ENCODE measurements at places on chromosomes 5 and 9.

GRCh38 chr5:139763930-139764791 is 31.4 kb upstream of the PSD2 start:
- DNase-seq = no peak

GRCh38 chr9:73133921-73134407 is 17.7 kb upstream of the ANXA1 start:
- DNase-seq = no peak

DNA sequence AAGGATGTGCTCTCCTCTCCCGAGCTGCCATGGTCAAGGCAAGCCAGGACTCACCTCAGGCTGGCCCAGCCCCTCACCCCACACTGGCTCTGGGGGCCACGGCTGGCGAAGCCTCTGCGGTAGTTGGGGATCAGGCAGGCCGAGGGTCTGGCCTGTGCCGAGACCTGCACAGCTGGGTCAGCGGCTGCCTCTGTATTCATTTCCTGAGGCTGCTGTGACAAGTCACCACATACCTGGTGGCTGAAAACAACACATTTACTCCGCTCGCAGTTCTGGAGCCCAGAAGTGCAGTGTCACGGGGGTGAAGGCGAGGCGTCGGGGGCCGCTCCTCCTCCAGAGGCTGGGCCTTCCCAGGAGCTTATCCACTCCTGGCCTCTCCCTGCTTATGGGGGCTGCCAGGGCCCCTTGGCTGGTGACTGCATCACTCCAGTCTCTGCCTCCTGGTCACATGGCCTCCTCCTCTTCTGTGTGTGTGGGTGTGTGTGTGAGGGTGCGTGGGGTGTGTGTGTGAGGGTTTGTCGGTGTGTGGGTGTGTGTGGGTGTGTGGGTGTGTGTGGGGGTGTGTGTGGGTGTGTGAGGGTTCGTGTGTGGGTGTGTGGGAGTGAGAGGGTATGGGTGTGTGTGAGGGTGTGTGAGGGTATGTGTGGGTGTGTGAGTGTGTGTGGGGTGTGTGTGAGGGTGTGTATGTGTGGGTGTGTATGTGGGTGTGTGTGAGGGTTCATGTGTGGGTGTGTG is 3.2 kb upstream of the SCGB3A1 start:
- DNase-seq = no peak

DNA sequence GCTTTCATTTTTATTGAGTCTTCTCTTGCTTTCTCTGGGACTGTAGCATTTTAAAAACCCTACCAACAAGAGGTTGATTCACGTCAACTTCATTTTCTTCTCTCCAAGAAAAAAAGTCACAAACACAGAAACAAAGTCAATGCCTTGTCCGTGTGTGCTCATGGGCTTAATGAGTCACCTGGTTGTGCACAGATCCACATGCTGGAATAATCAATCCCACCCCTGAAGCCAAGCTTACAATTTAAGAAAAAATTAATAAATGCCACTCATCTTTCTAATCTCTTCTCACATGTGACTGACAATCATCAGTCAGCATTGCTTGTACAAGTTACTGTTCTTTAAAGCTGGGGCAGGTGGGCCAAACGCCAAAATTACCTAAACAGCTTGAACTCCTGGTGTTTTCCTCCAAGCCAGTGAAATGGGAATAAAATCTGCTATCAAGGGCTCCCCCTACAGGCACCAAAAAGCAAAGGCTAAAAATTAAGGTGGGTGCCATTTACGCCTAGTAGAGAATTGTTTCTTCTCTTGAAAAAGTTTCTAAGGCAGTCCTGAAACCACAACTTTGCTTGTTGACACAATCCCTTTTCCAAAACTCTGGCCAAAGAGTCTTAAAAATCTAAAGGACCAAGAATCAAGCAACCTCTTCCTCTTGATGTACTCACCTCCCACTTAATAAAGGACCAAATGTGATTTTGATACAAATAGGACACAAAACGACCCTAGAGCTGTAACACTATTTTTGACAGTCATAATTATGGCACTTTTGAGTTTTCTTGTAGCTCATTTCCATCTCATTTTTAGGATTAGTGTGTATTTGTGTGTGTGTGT is 21.3 kb downstream of the TRMO start:
- no peak for DNase-seq

GRCh38 chr5:112649882-112650281 is 87.8 kb upstream of the APC start:
- no peak for DNase-seq

- no peak for DNase-seq
These were observed 25.0 kb upstream of the KIF12 start for GRCh38 chr9:114124138-114124537.

GRCh38 chr5:97888439-97888838 is 705.4 kb upstream of the RIOK2 start:
- no peak for DNase-seq

- no peak for DNase-seq
These were observed 36.6 kb upstream of the ITGA1 start for GRCh38 chr5:52751137-52751536.

DNA sequence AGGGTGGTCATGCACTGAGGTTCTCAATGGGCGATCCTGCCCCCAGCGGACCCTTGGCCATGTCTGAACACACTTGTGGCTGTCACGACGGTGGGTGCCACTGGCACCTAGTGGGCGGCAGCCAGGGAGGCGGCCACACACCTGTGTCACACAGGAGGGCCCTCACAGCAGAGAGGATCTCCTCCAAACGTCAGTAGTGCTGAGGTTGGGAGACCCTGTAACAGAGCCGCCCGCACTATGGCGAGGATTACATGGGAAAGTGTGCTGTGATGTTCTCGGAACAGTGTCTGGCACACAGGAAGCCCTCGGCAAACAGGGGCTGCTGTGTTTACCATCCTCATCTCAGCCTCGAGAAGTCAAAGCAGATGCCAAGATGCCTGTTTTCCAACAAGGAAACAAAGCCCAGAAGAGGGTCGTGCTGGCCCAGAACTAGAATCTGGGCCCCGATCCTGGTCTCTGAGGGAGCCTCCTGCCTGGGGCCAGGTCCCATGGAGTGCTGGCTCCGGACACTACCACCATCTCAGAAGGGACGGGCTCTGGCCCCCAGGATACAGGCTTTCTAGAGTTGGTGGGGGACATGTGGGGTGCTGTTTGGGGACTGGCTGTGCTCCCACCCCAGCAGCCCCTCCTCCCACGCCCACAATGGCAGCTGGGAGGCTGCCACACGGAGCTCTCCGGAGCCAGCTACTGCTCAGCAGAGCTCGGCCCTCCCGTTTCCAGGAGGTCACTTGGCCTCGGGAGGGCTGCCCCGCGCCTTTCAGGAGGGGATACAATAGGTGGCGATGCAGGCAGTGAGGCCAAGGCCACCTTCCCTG is 48.2 kb downstream of the DBH start:
- no peak for DNase-seq

GRCh38 chr9:16726029-16726428 is 144.4 kb downstream of the BNC2 start:
- no peak for DNase-seq

- no peak for DNase-seq
These were observed 3.2 kb downstream of the SURF2 start for GRCh38 chr9:133359399-133360175.

- DNase-seq = no peak
These were observed 85.0 kb downstream of the CSNK1G3 start for GRCh38 chr5:123597018-123597417.

- no peak for DNase-seq
These were observed 83.3 kb downstream of the ZNF608 start for GRCh38 chr5:124663101-124663506.

DNA sequence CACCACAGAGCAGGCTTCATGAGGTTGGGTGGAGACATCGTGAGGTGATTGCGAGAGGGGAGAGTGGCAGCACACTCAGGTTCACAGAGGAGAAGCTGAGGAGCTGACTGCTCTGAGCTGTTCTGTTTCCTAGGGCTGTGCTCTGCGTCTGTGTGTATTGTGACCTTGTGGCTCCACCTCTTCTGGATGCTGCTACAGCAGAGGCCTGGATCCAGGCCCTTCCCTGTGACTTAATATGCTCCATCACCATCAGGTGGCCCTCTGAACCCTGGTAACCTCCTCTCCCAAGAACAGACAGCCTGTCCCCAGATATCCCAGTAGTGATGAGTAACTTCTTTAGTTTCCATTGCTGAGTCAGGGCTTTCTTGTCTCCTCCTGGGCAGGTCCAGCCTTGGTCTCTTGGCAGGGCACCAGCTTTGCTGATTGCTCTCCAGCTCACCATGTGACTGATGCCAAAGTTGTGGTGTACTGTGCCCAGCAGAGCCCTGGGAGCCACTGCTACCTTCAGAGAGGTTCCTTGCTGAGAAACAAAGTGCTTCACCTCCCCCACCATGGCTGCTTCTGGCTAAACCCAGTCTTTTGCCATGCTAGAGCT is 212.8 kb upstream of the CHD1 start:
- DNase-seq = no peak

DNA sequence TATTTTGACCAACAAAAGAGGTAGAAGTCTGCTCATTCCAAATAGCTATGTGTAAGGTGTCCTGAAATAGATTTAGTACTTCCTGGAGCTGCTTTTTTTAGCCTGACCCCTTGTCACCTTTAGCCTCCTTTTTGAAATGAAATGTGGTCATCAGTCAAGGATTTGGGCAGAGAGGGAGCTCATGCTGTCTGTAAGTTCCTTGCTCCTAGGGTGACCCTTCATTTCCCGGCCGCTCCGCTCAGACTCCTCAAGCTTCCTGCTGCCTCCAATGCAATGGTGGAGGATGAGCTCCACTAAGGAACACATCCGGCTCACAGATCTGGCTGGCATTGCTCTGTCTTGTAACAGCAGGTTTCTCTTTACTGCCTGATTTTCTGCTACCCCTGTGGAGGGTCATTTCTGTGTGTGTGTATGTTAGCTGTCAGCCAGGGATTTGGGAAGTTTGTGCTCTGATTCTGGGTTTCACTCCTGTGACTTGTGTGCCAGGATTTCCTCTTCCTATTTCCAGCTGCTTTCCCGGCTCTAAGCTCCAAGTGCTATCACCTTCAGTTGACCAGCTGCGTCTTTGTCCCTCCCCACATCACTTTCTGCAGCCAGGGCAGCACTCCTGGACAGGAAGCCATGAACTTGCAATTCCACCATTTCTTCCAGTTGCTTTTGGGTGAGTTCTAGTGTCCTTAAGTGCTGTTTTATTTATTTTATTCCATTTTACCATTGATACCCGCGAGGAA is 265.9 kb downstream of the ICE1 start:
- no peak for DNase-seq

GRCh38 chr9:34443533-34443932 is 14.8 kb downstream of the FAM219A start:
- DNase-seq = no peak

- no peak for DNase-seq
These were observed 867 bp downstream of the SYK start for GRCh38 chr9:90802386-90802985.

GRCh38 chr9:27817747-27818146 is 244.5 kb upstream of the C9orf72 start:
- no peak for DNase-seq

- DNase-seq = no peak
These were observed 148.4 kb downstream of the MAPKAP1 start for GRCh38 chr9:125558453-125559092.

DNA sequence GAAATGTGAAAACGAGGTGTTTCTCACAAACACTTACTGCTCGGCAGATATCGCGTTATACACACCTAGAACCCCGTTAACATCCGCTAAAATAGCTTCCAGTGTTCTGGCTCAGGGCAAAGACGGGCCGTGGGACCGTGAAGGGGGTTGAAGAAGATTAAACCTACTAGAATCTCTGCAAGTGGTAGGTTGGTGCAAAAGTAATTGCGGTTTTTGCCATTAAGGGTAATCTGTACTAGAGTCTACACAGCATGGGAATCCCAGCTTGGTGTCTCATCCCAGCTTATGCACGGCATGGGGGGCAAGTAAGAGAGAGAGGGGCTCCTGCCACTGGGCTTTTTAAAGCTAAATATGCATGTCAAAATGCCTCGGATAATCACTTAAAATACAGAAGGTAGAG is 43.9 kb downstream of the HRH2 start:
- no peak for DNase-seq

DNA sequence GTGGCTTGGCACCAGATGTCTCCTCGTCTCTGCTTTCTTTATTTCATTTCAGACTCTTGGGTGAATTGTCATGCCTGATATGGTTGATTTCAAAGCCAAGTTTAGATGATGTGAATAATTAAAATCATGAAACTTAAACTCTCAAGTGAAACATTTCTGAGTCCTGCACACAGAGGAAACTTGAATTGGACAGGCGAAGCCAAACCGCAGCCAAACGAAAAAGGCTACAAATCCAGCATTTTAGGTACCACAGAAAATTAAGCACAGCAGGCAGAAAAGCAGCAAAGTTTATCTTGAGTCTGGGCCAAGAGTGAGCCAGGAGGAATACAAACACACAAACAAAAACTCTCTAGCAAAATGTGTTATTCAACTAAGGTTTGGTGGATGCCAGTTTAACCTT is 659.8 kb upstream of the KLF4 start:
- DNase-seq = no peak

DNA sequence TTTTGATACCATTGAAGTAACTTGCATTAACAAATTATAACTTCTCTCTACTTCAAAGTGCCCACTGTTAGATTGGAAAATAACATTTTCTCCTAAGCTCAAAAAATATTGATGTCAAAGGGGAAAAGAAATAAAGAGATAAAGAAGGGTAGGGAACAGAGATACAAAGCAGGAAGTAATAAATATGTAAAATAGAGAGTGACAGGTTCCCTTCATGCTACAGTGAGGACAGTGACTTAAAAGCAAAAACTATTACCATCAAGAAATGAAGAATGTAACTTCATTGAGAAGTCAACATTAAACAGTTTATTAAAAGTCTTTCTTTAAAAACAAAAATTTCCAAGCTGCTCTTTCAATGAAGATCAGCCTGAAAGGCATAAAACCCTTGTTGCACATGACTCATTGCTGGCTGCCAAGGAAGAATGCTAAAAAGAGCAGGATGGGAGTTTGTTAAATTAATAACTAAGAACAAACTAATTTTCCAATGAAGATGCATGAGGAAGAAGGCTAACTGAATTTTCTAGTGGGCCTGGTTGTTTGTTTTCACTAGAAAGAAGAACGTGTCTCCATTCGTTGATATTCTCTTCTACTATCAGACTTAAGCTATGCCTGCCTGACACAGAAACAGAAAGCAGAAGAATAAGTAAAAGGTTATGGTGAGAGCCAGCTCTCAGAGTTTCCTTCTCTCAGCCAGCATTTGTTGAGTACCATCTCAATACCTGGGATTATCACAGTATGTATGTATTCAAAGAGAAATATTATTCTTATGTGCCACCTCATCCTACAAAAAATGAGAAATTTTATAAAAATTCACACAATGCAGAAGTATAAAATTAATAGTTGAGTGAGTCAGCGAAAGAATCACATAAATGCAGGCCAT is 197.8 kb upstream of the NREP start:
- DNase-seq = no peak

DNA sequence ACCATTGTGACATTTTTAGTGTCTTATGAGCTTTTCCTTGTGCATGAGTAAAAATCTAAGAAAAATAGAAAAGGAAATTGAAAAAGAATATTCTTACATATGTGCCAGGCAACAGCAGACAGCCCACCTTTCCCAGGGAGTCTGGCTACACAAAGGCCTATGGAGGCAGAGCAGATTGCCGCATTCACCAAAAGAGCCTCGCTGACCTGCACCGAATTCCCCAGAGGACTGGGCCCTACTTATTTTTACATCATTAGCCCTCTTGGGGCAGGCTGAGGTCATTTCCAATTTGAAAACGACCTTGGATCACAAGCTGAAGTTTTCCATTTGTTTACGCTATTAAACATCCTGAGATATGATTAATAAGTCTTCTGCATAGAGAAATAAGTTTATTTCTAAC is 66.2 kb upstream of the WDR41 start:
- DNase-seq = no peak

Measured in activated CD8-positive, alpha-beta memory T cell treated with anti-CD3 and anti-CD28 coated beads for 1 hour (primary cell).